ENCODE measurements at places on chromosomes 1 and 21.

DNA sequence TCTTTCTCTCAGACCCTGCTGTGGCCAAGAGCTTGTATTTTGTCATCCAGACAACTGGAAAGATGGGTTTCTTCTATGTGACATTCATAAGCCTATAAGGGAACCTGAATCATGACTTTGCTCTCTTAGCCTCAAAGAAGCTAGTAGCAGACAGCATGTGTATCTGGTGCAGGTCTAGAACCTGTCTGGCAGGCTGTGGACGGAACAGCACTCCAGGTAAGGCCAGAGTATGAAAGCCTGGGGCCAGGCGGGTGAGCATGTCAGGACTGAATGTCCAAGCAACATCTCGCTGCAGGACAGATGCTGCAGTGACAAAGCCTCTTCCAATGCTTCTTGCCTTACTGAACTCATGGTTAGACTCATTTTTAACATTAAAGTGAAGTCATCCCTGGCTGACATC lies 32.8 kb downstream of the AKNAD1 start:
- DNase-seq = no peak

DNA sequence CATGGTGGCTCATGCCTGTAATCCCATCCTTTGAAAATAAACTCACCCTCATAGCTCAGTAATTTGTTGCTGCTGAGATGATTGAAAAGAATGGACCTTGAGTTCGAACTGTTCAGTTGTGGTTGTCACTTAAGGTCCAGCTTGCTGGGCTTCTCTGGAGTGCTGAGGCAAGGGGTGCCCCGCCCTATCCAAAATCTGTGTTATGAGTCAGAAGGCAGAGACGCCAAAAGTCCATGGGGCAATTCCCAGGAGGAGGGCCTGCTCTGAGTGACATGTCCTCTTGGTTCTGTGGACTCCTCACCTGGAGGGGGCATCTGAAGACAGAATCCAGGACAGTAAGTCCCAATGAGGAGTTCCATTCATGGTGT lies 64.8 kb downstream of the MYOM3 start:
- DNase-seq = no peak

DNA sequence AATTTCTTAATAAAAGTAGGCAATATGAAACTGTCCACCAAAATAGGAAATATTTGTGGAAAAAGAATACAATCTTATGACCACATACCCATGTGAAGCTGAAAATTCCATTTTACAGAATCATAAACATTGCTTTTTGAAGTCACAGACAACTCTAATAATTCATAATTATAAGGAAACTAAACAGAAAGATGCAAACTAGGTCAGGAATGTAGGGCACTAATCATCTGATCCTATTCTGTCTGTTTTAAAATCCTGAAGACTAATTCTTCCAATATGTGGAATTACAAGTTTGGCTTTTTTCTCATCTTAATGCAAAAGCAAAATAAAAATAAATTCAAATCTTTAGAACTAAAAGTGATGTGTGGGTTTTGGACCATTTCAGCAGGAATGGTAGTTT lies 528.6 kb downstream of the LTN1 start:
- no peak for DNase-seq

- DNase-seq = no peak
Measured at GRCh38 chr1:234848972-234849649, 239.1 kb upstream of the IRF2BP2 start.

DNA sequence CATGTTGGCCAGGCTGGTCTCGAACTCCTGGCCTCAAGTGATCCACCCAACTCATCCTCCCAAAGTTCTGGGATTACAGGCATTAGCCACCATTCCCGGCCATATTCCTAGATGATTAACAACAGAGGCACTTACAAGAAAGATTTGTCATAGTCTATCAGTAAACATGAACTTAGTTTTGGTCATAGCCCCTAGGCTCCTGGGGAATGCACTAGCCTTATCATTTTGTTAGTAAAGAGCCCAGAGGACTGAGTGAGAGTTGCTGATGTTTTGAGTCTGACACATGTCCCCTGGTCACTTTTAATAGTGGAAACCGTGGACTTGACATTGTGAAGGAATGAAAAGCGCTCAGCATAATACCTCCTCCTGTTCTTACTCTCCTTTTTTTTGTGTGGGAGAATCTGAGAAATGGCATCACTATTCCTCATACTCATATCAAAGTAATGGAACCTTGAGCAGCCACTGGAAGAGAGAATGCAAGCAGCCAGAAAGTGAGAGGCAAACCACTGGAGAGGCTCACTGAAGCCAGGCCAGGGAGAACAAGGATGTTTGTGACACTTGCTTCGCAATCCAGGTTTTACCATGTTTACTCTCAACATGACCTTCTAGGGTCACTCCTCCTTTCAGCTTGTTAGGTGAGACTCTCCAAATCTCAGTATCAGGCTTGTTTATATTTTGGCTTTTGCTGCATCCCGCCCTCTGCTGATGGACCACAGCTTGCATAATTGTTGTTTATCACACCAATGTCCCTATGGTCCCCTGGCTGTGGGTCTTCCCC lies 14.8 kb downstream of the ATP1B1 start:
- DNase-seq = no peak

- no peak for DNase-seq
Measured at GRCh38 chr1:67652800-67653199, 32.2 kb upstream of the GADD45A start.

DNA sequence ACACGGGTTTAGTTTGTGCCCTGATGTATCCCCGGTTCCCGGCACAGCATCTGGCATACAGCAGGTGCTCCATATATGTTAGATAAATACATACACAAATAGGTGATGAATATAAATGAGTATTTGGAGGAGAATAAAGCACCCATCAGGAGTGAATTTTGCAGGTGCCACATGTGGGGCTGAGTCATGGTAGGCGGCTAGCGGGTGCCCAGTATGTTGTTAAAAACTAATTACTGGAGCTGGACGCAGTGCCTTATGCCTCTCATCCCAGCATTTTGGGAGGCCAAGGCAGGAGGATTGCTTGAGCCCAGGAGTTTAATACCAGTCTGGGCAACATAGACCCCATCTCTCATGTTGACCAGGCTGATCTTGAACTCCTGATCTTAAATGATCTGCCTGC lies 16.7 kb upstream of the WASF2 start:
- no peak for DNase-seq

- DNase-seq = no peak
Measured at GRCh38 chr1:160052936-160053335, 17.0 kb downstream of the KCNJ10 start.

DNA sequence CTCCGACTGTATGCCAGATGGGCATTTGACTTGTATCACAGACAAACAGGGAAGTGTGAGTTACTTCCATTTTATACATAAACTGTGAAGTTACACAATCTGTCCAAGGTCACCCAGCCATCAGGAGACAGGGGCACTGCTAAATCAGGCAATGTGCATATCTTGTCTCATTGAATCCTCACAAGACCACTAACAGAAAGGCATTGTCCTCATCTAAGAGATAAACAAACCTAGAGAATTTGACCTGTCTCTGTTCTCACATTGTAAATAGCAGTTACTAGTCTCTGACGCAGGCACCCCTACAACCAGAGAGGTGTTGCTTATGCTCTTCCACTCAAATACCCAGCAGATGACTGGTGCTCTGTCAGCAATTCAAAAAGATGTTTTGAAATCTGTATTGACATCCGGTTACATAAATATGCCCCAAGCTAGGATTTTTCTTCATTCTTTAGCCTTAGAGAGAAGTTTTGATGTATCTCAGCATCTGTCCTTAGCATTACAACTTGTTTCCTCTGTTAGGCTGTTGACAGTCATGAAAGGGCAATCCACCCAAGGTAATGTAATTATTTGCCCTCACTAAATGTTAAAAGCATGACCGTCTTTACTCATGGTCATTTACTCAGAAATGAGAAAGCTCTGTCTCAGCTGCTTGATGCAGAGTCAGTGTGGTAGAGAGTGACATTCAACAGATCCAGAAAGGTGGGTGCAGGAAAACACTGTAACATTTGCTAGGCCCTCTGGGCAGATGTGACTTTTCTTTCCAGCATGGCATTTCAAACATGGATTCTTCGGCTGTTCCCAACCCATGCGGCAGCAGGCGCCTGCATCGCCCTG lies 51.9 kb upstream of the ZNF326 start:
- no peak for DNase-seq

GRCh38 chr1:212566522-212567479 lies 41.8 kb upstream of the ATF3 start:
- DNase-seq = peak; percentile 64

- DNase-seq = no peak
Measured at GRCh38 chr1:9367806-9368205, 75.1 kb downstream of the SPSB1 start.

DNA sequence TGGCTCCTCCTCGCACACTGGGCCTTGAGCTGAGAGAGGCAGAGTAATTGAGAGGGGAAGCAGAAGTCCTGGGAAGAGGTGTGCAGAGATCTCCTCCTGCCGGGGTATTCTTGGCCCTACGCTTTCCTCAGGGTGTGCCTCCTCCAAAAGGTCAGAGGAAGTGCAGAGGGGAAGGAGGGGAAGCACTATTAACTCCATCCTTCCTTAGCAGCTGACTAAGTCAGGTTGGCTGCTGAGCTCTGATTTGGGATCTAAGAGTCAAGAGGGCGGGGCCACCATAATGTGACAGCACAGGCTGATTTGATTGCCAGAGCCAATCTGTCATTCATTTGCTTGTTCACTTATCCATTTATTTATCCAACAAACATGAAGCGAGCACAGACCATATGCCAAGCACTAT lies 12.3 kb downstream of the ATP2B4 start:
- DNase-seq = no peak

DNA sequence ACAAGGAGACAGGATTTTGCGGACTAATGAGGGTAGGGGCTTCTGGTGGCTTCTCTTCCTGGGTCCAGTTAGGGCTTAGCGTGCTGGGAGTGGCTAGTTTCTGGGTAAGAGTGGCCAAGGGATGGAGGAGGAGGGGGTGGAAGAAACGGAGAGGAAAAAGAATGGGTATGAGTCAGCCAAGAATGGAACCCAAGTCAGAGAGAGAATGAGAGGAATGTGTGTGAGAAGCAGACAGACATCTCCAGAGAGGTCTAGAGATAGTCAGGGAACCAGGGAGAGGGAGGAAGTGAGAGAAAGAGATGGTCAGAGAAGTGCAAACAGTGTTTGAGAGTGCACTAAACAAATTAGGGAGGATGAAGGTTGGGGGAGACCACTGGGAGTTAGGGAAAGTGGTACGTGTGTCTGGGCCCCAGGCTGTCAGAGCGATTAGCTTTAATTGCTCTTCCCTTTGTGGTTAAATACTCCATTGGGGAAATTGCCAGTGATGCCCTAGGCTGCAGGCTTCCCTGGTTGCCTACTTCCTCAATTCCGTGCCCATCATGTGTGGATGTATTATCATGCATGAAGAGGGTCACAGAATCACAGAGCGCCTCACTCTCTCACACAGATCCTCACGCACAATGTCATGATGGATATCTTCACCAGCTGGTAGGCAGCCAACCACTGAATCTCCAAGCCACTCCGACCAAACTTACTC lies 1.4 kb downstream of the PEA15 start:
- DNase-seq = no peak

GRCh38 chr21:34807881-34808568 lies 139.2 kb downstream of the CLIC6 start:
- peak; percentile 63 for DNase-seq

DNA sequence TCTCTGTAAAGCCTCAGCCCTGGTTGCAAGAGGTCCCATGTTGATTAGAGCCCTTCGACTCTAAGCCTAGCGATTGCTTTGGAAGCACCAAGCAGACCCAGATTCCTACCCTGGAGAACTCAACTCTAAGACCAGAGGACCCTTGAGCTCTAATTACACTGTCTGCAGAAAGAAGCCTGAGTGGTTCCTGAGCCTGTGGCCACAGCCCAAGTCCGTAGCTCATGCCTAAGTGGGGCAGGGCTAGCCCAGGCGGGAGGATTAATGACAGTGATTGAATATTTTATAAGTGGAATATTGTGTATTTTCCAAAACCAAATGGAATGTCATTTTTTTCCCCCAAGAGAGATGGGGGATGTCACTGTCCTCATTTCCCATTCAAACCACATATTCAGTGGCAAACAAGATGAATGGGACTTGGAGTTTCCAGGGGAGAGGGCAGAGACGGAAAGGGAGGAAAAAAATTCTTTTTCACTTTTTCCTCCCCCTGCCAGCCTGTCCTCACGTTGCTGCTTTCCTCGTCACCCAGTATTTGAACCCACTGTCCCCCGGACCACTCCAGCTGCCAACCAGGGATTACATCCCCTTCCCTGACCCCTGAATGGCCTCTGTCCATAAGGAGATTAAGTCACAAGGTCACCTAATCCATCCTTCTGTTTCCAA lies 79.6 kb upstream of the CTTNBP2NL start:
- DNase-seq = no peak

DNA sequence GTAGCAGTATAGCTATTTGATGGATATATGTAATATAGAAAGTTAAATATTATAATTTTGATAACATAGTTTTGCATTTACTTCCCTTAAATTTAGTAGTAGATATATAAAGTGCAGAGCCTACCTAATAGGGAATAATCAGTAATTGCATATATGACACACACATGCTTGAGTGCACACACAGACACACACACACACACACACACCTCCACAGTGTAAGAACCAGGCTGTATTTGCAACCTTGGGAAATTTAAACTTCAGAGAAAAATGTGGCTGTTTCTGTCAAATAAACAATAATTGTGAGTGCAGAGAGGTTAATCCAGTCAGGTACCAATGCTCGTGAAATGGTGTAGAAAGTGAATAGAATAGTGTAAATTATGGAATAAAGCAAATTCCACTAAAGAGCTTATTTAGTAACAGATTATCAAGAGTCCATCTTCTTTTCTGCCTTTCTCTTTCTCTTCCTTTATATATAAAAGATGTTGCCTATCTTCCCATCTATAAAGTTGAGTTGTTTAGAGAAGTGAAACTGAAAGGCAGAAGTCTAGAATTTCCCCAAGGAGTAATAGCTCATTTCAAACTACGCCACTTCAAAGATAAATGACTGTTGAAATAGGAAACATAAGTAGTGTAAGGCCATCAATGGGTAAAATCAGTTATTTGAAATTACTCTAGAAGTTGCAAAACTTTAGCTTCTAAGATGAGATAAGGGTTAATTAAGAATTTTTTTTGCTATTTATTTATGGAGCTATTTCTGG lies 273.7 kb downstream of the SRGAP2C start:
- DNase-seq = no peak

DNA sequence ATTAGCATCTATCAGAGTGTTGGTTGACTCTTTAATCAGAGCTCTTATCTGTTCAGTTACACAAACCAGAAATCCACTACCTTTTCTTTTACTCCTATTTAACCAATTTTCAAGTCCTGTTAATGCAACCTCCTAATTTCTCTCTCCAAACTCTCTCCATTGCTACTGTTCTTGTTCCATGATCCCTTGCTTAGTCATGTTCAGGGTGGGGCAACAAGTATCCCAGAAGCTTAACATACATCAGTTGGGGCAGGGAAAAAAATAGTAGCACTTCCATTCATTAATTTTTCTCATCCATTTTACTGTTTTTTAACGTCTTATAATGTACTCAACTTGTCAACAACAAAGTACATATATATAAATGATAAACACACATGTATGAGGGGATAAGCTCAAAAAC lies 111.2 kb upstream of the LBR start:
- DNase-seq = no peak

GRCh38 chr1:201019321-201019977 lies 4.1 kb downstream of the KIF21B start:
- DNase-seq = peak; percentile 86

- no peak for DNase-seq
Measured at GRCh38 chr1:84283381-84283780, 18.1 kb upstream of the SAMD13 start.

GRCh38 chr1:47781171-47781959 lies 215.8 kb downstream of the TRABD2B start:
- DNase-seq = no peak

All from stimulated activated CD8-positive, alpha-beta memory T cell treated with anti-CD3 and anti-CD28 coated beads, Interleukin-7, amount 100 ng/mL, for 4 hours (primary cell).